Sigmoid colon (tissue), 7 donors: ENCODE measurements at places on chromosomes 3 and 15. TPM values are rescaled to one million over a fixed set of nuclear protein-coding genes. Genes with fewer than 3 reads are reported as not detected.

- no peaks in the 10 kb centered on the region for H3K36me3 ChIP-seq
- H3K4me1 ChIP-seq: no peaks in the 10 kb centered on the region
- no peak for DNase-seq
- no peak overlapping the region for H3K4me3 ChIP-seq
Measured at GRCh38 chr15:82587805-82588204, 47.5 kb upstream of the RPS17 start.

GRCh38 chr3:33250712-33251111 lies 26.5 kb upstream of the FBXL2 start:
- no peak overlapping the region for H3K4me3 ChIP-seq
- no peak overlapping the region for H3K27ac ChIP-seq
- no peaks in the 10 kb centered on the region for H3K36me3 ChIP-seq
- no peaks in the 10 kb centered on the region for H3K27me3 ChIP-seq
- DNase-seq: no peak
- H3K4me1 ChIP-seq: no peaks in the 10 kb centered on the region

DNA sequence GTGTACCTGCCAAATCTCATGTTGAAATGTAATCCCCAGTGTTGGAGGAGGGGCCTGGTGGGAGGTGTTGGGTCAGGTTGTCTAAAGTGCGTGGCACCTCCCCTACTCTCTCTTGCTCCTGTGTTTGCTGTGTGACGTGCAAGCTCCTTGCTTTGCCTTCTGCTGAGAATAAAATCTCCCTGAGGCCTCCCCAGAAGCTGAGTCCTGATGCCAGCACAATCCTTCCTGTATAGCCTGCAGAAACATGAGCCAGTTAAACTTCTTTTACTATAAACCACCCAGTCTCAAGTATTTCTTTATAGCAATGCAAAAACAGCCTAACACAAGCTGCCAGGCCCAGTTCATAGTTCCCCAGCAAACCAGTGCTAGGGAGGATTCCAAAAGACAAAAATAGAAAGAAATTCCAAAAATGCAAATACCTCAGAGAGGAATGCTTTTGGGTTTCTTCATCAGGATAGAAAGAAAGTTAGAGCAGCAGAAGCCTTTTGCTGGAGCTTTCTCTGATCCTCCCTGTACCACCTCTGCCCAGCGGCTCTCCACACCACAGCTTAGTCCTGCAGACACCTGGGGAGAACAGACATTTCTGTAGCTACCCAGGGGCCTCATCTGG lies 25.9 kb upstream of the CDV3 start:
- no peaks in the 10 kb centered on the region for H3K27me3 ChIP-seq
- peaks cover 12% of the 10 kb centered on the region for H3K4me1 ChIP-seq
- peak; percentile 68 for DNase-seq
- H3K36me3 ChIP-seq: no peaks in the 10 kb centered on the region
- no peak overlapping the region for H3K4me3 ChIP-seq

DNA sequence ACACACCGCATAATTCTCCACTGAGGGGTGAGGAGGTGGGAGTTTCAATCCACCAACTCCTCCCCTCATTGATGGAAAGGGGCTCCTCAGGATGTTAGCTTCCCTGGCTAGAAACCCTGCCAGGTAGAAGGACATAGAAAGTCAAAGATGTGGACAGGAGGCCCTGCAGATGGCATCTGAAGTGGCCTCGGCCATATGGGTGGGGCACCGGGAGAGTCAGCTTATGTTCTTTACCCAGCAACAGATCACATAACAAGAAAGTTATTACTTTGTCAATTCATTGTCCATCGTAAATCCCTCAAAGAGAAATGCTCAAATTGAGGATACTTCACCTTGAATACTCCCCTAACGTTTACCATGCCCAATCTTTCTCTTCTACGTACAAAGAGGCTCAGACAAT lies 97.3 kb upstream of the ARHGEF3 start:
- H3K4me3 ChIP-seq: no peak overlapping the region
- no peaks in the 10 kb centered on the region for H3K36me3 ChIP-seq
- H3K4me1 ChIP-seq: peaks cover 4% of the 10 kb centered on the region
- no peaks in the 10 kb centered on the region for H3K27me3 ChIP-seq
- H3K27ac ChIP-seq: no peak overlapping the region

NR1I2 gene
- polyA plus RNA-seq: 33.6 TPM

QARS1 gene
- 363 TPM for polyA plus RNA-seq

PLA2G4D gene
- 0.31 TPM for polyA plus RNA-seq
